ENCODE measurements at places on chromosomes 7 and 10.

GRCh38 chr10:78547397-78547796 is 513.7 kb downstream of the RPS24 start:
- DNase-seq: no peak

GRCh38 chr10:51176976-51177695 is 102.8 kb downstream of the PRKG1 start:
- DNase-seq: no peak

GRCh38 chr7:17944720-17945119 is 4.4 kb upstream of the SNX13 start:
- no peak for DNase-seq

DNA sequence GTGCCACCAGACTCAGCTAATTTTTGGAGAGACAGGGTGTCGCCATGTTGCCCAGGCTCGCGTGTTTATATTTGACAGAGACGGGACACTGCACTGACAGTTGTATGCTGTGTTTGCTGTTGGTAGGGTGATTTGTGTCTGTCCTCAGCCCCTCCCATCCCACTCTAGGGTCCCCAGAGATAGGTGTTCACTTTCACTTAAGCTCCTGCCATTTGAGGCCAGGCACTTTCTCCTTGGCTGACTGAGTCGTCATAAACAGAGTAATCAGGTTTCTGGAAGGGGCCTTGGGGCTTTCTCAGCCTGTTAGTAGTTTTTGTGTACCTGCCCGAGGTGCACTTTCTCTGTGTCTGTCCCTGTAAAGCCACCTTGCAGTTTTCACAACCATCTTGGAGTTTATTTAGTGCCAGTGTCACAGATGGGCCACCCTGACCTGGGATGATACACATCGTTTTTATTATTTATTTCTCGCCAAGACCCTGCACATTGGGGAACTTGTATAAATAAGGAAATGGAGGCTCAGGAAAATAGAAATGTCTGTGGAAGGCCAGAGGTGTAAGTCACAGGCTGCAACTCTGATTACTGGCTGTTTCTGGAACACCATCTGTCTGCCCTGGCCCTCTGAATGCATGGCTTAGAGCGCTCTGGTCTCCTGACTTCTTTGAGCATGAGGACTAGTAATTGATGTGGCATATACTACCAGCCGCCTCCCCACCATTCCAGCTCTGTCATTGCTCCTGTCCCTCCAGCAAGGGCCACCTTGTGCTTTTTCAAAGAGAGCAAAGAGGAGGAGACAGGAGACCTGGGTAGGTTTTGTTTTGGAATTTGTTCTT is 81.9 kb upstream of the PDCD4 start:
- DNase-seq: no peak

DNA sequence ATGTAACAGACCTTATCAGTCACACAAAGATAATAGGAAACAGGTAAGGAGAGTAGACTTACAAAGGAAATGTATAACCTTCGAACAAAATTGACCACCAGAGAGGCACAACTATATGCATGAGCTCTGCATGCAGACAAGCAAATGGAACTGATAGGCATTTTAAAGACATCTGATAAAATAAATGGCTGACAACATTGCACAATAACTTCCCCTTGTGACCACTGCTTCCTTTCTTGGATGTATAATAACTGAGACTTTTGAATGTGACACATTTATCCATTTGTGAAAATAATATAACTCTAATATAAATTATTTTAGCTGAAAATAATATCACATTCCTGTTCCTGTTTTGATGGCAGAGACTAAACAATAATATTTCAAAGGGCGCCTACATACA is 654.2 kb upstream of the STEAP1 start:
- no peak for DNase-seq

- DNase-seq: no peak
Observed at GRCh38 chr7:12323415-12323814, 80.2 kb downstream of the VWDE start.

DNA sequence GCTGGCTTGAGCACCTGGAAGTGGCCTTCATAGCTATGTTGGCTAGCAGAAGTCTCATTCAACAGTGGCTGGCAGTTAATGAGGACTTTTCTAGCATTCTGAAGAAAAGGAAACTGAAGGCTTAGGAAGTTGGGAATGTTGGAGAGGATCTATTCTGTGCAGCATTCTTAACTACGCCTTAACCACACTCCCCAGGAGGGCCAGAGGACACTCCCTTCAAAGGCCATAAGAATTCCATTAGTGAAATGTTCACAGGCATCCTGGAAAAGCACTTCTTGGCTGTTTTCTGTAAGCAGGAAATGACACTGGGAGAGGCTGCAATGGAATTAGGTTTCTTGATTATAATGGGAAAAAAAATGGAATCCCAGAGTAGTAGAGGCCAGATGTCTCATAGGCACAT is 188.9 kb downstream of the ARHGAP12 start:
- no peak for DNase-seq

DNA sequence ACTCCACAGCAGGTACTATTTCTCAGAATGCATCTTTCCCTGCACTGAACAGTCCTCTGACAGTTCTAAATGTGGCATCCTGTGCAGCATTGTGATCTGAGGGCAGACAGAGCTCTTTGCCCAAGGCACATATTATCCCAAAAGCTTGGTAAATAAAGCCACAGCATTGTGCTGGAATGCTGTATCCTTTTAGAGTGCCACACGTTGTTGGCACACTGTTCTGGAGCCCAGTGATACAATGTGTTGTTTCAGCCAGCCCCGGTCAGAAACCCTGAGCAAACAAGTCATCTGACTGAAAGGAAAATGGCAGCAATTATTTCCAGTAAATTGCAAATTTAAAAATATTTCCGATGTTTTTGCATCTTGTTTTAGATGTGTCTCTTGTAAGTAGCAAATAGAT is 45.4 kb downstream of the NAMPT start:
- no peak for DNase-seq

- no peak for DNase-seq
Observed at GRCh38 chr10:100779329-100779728, 33.9 kb downstream of the PAX2 start.

GRCh38 chr10:20313665-20314064 is 497.4 kb downstream of the PLXDC2 start:
- no peak for DNase-seq

GRCh38 chr10:129793479-129793878 is 170.6 kb downstream of the EBF3 start:
- DNase-seq: no peak

All from activated naive CD4-positive, alpha-beta T cell (primary cell).